ENCODE measurements at places on chromosomes 11 and 22.

DNA sequence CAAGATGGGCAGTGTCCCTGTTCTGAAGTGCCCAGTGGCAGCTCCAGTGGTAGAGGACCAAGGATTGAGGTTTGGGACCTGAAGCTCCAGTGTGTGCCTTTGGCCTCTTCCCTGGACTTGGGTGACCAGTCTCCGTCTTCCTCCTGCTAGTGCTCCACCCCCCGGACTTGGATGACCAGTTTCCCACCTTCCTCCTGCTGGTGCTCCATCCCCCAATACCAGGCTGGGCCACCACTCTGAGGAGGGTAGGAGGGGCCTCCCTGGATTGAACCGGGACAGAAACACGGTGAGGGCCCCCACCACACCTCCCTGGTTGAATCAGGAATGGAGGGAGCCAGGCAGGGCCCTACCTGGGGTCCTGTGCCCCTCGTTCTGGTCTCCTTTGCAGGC lies 10.9 kb upstream of the NEAT1 start:
- no peak for DNase-seq

DNA sequence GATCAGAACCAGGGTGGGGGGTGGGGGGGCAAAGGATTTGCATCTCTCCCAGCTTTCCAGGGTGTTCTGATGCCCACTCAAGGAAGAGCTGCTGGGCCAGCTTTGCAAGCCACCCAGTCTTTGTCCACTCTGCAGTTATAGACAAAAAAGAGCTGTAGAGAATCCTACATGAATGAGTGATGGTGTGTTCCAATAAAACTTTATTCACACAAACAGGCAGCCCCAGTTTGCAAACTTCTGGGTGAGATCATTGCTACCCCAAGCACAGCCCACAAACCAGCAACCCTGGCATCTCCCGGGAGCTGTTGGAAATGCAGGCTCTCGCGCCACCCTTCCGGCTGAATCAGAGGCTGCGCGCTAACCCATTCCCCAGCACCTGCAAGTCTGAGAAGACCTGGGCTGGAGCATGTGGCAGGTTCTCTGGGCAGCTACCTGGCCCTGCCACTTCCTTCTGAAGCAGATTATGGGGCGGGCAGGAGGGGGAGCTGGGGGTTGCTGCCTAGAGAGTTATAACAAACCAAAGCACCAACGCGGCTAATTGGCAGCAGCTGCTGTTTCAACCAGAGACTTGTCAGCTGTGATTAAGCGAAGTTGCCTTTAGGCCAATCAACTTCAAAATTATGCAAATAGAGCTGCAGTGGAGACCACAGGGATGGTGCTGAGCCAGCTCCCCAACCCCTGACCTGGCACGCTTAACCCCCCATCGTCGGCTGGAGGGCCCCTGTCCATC lies 3.8 kb upstream of the SHISAL1 start:
- no peak for DNase-seq

- no peak for DNase-seq
Measured at GRCh38 chr11:86955111-86955360, 159 bp downstream of the FZD4 start.

GRCh38 chr11:78499971-78500370 lies 74.7 kb downstream of the NARS2 start:
- no peak for DNase-seq

DNA sequence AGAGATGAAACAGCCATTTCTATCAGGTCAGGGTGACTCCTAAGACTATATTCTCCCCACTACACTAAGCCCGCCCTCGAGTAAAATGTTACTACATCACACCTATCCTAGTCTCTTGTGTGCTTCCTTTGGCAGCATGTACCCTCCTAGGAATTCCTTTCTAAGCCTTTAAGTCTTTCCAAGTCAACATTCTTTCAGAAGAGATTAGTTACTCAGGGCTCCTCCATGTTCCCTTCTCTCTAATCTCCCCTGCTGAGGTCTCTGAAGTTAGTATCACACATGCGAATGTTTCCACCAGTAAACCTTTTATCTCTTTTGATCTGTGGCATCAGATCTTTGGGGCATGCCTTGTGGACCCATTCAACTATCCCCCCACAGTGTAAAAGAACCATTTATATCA lies 873.7 kb upstream of the FAT3 start:
- no peak for DNase-seq

GRCh38 chr11:121109471-121109870 lies 8.4 kb downstream of the TECTA start:
- DNase-seq: no peak

DNA sequence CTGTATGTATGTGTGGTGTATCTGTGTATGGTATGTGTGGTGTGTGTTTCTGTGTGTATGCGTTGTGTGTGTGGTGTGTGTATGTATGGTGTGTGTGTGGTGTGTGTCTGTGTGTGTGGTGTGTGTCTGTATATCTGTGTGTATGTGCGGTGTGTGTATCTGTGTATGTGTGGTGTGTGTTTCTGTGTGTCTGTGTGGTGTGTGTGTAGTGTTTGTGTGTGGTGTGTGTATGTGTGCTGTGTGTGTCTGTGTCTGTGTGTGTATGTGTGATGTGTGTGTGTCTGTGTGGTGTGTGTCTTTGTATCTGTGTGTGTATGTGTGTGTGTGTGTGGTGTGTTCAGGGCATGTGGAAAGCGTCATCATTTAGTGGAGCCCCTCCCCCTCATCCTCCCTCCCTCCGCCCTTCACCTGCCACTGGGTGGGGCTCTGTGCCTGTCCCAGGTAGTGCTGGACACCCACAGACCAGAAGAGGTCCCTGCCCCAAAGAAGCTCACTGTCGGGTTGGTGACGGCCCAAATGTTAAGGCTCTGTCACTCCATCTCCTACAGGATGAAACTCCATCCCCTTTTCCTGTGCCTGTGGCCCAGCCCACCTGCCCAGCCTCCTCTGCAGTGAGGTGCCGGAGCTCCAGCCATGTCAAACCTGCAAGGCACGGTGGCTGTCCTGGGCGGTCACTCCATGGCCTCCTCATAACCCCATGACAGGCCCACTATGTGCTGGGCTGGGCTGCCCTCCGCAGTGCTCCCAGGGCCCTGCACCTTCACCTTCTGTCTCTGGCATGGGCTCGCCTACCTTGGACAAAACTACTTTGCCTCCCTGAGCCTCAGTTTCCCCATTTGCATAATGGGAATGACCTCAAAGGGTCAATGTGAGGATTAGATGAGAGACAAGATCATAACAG lies 23.4 kb upstream of the SHISAL1 start:
- no peak for DNase-seq

- no peak for DNase-seq
Measured at GRCh38 chr11:17371614-17372013, 16.8 kb downstream of the KCNJ11 start.

- no peak for DNase-seq
Measured at GRCh38 chr11:134657631-134658030, 245.6 kb upstream of the B3GAT1 start.

DNA sequence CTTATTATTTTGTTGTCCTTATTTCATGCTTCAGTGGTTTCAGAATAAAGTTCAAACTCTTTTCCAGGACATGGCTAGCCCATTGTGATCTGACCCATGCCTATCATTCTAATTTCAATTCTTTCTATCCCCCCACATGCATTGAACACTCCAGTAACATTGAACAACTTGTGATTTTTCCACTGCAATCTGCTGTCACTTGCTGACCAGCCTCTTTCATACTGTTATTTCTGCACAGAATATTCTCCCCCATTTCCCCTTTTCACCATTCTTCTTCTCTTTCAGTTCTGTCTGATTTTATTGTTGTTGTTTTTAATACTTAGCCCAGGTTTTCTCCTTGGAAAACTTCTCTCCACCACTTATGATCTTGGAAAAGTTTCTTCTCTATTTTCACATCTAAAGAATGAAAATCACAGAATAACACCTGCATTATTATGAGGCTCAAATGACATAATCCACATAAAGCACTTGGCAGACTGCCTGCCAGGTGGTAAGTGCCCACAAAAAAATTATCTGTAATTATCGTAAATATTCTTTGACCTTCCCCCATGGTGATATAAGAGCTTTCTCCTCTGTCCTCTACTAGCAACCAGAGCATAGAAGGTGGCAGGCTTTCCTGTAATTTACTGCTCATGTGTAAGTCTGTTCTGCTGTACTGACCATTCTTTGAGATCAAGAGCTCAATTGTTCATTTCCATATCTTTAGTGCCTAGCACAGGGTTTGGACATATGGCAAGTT lies 51.9 kb upstream of the EED start:
- no peak for DNase-seq

- no peak for DNase-seq
Measured at GRCh38 chr11:129224538-129224937, 32.4 kb upstream of the ARHGAP32 start.

GRCh38 chr22:42768385-42769035 lies 47.8 kb upstream of the A4GALT start:
- no peak for DNase-seq

GRCh38 chr11:128210148-128210940 lies 377.0 kb downstream of the ETS1 start:
- DNase-seq: no peak

GRCh38 chr22:28978863-28979796 lies 82.5 kb downstream of the C22orf31 start:
- no peak for DNase-seq

- peak; percentile 8 for DNase-seq
Measured at GRCh38 chr22:35842954-35843353, 125.3 kb downstream of the APOL5 start.

DNA sequence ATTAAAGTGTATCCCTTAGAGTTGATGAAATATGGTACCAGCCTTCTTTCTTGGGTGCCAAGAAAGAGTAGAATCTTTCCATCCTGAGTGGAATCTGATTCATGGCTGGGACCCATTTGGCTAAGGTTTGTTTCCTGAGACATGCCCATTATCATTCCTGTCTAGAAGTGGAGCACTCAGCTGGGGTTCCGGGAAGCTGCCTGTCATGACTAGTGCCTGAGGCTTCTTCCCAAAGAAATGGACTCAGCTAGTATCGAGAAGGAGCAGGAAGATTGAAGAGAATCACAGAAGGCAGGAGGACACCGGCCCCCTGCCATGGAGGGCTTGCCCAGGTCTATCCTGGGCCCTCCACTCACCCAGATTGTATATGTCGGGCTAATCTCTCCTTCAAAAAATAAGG lies 57.6 kb downstream of the KREMEN1 start:
- DNase-seq: no peak

DNA sequence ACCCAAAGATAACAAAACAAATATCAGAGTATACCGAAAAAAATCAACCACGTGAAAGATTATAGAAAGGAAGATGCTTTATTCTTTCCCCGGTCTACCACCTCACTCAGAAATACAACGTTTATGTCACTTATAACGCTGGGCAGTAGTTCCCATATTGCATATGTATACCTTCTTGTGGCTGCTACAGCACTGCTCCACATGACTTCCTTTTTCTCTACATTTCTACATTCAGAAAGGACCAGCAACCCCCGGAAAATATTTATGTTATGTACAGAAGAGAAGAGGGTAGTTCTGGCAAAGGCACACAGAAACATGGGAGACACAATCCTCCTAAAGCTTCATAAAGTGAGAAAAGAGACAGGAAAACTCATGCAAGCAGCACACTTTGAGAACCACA lies 56.8 kb downstream of the MTMR2 start:
- no peak for DNase-seq

- DNase-seq: no peak
Measured at GRCh38 chr11:123822599-123822998, 16.4 kb upstream of the OR6M1 start.

- DNase-seq: no peak
Measured at GRCh38 chr22:47928631-47929030, 1166.2 kb downstream of the TBC1D22A start.

DNA sequence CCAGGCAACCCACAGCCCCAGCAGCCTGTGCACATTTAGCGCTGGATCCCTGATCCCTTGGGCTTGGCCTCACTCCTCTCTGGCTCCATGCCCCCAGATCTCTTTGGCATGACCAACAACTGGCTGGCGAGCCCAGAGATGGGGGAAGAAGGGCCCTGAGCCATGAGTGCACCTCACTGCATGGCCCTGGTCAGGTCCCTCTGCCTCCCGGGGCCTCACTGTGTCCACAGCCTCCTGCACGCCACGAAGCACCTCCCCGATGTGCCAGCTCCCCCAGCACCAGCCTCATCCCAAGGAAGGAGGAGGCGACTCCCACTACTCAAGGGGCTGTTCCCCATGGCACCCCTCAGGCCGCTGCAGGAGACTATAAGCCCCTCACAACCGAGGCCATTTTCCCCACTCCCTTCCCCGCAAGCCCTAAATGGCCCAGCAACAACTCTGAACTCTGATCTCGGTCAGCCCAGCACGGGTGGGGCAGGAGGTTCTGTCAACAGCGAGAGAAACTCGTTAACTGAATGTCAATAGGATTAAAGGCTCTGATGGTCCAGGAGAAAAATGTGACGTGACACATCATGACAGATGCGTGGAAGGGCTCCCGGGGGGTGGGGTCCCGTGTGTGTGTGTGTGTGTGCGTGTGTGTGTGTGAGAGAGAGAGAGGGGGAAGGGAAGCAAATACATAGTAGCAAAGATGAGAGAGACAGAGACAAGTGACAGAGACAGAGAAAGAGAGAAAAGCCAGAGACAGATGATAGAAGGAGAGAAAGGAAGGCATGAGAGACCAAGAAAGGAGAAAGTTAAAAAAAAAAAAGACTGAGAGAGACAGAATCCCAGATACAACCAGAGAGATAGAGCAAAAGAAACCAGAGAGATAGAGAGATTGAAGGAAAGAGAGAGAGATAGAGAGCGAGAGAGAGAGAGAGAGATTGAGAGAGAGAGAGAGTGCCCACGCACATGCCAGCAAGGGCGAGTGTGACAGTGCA lies 28.4 kb upstream of the SYT7 start:
- no peak for DNase-seq

DNA sequence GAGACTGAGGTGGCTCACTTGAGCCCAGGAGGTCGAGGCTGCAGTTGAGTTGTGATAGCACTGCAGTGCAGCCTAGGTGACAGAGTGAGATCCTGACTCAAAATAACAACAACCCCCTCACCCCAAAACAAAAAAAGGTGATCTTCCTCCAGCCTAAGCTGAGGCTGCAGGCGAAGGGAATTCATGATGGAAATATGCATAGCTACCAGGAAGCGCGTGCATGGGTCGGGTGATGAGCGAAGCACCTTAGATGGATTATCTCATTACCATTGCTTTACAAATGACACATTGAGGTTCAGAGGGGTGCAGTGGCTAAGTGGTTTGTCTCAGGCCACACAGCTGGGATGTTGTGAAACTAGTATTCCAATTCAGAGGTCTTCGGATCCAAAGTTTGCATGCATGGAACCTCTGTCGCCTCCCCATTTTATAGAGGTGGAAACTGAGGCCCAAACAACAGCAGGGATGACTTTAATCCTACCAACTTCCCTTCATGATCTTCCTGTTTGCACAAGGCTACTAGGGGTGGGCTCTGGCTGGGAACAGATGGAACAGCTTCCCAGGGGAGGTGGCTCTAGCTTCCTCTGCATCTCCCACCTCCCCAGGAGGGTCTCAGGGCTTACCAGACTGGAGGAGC lies 4.6 kb downstream of the SLC29A2 start:
- no peak for DNase-seq

Data from B cell (primary cell).